ENCODE measurements at places on chromosomes 11 and 22. TPM values are rescaled to one million over a fixed set of nuclear protein-coding genes. Genes with fewer than 3 reads are reported as not detected.

DNA sequence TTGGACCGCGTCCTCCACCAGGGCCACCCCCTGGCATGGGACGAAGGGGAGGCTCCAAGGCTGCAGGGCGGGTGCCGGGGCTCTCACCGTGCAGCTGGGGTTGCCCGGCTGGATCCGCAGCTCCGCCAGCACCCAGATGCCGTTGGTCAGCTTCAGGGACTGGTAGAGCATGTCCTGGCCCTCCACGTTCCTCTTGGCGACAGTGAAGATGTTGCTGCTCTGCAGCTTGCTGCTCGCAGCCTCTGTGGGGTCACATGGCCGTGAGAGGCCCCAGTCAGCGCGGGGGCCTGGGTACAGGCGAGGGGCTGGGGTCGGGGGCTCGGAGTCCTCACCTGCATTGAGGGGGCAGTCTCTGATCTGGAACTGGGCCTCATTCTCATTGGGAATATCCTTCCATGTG lies 14.8 kb upstream of the RASL10A start:
- DNase-seq: no peak

- no peak for DNase-seq
Observed at GRCh38 chr11:59865031-59865430, 1.3 kb downstream of the TCN1 start.

DNA sequence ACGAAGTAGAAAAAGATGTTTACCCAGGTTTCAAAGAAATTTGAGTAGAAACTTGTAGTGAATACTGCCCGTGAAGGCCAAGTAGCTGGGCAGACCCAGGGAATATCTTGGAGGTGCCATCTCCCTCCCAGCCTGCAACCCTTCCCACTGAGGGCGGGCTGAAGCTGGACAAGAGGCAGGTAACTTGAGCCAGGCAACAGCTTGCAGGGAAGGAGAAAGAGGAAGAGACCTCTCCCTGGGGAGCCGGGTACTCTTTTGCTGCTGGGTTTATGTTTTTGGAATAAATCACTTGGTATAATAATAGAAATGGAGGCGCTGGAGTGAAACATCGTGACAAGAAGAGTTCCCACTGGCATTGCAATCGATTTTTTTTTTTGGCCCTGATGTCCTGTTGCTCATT lies 49.4 kb upstream of the JAM3 start:
- no peak for DNase-seq

GRCh38 chr22:45564349-45565030 lies 61.8 kb downstream of the FBLN1 start:
- DNase-seq: no peak

DNA sequence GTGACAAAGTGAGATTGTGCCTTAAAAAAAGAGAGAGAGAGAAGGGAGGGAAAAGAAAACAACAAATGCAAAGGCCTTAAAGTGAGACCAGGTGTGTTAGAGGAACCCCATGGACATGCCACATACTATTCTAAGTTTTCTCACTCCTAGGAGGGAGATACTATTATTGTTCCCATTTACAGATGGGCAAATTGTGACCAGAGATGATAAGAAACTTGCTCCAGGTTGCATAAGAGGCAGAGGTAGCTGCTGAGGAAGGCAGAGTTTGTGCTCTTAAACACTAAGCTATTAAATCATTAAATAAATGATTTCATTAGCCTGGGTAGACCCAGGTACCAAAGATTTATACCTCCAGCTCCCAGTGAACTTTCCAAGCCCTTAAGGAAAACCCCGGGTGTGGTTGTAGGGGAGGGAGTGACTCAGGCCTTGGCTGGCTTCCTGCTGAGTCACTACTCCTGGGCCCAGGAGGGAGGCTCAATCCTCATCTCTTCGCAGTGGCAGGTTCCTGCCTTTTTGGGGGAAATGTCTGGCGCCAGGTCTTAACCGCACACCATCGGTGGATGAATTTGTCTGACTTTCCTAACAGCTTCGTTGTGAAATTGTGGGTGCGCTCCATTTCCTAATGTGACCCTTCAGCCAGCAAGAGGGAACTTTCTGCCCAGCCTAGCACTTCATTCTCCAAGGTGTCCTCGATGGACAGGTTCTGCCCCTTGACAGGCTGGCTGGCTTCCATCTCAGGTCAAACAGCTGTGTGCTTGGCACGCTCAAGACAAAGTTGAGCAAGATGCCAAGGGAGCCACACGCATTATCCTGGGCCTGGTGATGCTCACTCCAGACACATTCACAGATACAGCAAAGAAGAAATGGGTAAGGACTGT lies 33.4 kb upstream of the PTPRJ start:
- no peak for DNase-seq

DNA sequence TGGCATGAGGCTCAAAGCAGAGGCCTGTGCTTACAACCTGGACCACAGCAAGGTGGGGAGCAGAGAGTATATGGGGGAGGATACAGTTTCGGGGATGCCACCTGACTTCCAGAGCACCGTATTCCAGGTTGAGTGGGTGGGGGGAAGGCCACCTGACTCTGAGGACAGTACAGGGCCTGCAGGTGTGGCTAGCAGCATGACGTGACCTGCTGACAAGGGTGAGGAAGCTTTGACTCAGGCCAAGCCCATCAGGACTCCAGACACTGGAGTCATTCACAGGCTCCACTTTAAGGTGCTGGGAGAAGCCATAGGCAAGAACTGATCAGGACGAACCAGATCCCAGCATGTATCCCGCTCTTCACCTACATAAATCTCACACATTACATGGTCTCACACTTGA lies 34.6 kb upstream of the CRTAM start:
- no peak for DNase-seq

The PI4KA gene
- 83.8 TPM for total RNA-seq

The SLC22A25 gene
- total RNA-seq: not detected

The CRACR2B gene
- 29.0 TPM for total RNA-seq

Data from upper lobe of left lung (tissue), 6 donors.